A549 treated with CORT108297 at 1 μM for 4 hours (cell line): ENCODE measurements at places on chromosomes 13 and 19. TPM values are rescaled to one million over a fixed set of nuclear protein-coding genes. Genes with fewer than 3 reads are reported as not detected.

NANOS3 gene
- total RNA-seq = 1.4 to 4.1 TPM (median 3.2 TPM) in 5 replicates

C19orf25 gene
- total RNA-seq = 10.8 to 22.9 TPM (median 20.5 TPM) in 5 replicates

ZNF382 gene
- total RNA-seq = 0.11 to 0.12 TPM in 2 of 5 replicates, not detected in the others

FAM32A gene
- total RNA-seq = 90.8 to 96.7 TPM (median 92.8 TPM) in 5 replicates

CYP2F1 gene
- total RNA-seq = not detected in 5 replicates

AXL gene
- 127 to 146 TPM (median 136 TPM) in 5 replicates for total RNA-seq
